Activated CD4-positive, CD25-positive, alpha-beta regulatory T cell (primary cell): ENCODE measurements at places on chromosomes 2 and 18.

DNA sequence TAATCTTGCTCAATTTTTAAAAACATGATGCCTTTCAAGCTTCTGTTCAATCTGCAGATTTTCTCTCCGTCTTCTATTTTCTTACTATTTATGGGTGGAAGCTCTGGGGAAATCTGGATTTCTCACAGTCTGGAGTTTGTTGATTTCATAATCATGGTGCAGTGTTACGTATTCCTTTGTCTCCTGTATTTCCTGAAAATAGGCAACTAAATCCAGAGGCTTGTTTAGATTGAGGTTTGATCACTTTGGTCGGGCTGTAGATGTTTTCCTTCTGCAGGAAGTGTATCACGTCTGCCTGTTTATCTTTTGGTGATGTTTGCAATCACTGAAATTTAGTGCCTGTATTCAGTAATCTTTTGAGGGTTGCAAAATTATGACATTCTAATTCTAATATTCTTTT lies 487.7 kb downstream of the LRRTM4 start:
- DNase-seq, result no peak

DNA sequence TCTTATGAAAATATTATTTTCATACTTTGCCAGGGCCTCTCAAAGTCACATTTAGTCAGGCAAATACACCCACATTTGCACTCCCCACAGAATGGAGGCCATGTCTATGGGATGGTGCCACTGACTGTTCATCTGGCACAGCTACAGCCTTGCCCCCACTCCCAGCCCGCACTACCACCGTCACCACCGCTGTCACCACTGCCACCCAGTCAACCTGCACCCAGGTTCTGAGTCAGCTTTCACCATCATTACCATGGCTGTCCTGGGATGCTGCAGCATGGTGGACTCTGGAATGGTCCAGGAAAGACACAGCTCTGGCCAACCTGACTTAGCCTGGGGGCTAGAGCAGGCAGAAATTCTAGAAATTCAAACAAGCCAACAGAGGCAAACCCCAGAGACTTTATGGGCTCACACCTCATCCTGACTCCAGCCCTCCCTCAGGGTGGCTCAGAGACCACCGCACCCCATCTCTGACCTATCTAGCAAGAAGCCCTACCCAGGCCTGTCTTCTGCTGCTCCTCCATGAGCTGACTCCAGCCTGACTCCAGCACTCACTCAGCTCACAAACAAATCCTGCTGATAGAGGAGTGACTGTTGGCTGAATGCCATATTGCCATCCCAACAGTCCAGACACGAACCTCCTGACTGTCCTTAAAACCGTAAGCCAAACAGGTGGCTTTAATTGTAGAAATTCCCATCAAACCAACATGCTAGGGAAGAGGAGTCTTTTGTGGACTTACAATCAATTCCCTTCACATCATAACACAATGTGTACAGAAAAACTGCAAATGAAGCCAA lies 28.0 kb downstream of the DNER start:
- DNase-seq, result no peak

DNA sequence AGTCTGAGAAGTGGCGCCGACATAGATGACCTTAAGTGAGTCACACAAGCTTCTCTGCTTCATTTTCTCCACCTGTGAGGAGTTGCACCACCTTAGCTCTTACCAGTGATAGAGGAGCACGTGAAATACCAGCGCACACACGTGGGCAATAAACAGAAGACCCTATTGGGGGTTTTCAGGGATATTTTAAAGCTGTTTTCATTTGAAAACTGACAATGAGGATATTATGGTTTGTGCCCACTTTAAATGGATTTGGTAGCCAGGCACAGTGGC lies 47.3 kb upstream of the FZD7 start:
- no peak for DNase-seq

GRCh38 chr2:228548230-228548629 lies 366.7 kb upstream of the SPHKAP start:
- DNase-seq, result no peak

DNA sequence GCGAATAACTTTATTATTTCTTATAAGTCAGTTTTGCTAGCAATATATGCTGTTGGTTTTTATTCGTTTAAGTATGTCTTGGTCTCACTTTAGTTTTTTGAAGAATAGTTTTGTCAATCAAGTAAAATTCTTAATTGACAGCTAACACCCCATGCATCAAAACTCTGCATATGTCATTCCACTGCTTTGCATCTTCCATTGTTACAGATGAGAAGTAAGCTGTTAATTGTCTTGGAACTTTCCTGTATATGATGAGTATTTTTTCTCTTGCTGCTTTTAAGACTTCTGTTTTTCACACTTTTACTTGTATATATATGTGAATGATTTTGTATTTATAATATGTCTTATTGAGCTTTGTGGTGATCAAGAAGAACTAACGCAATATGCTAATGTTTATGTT lies 1048.4 kb downstream of the CNTNAP5 start:
- no peak for DNase-seq

GRCh38 chr18:73614812-73615211 lies 532.8 kb downstream of the FBXO15 start:
- no peak for DNase-seq

GRCh38 chr2:25960920-25961319 lies 21.4 kb downstream of the KIF3C start:
- DNase-seq, result no peak

DNA sequence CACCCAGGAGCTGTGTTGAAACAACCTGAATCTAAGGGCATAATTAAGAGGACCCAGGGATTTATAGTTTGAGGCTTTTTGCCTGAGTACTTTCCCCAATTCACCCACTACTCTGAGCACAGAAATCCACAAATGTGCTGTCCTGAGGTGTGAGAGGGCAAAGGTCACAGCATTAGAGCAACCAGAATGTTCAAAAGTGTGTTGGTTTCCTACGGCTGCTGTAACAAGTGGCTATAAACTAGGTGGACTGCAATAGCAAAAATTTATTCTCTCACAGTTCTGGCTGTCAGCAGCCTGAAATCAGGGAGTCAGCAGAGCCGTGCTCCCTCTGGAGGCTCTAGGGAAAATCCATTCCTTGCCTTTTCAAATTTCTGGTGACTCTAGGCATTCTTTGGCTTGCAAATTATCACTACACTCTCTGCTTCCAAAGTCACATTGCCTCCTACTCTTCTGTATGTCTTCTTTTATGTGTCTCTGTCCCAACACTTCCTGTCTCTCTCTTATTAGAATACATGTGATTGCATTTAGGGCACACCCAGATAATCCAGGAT lies 91.4 kb upstream of the TACR1 start:
- DNase-seq, result no peak
